ENCODE measurements at places on chromosomes 5 and 9. TPM values are rescaled to one million over a fixed set of nuclear protein-coding genes. Genes with fewer than 3 reads are reported as not detected.

DNA sequence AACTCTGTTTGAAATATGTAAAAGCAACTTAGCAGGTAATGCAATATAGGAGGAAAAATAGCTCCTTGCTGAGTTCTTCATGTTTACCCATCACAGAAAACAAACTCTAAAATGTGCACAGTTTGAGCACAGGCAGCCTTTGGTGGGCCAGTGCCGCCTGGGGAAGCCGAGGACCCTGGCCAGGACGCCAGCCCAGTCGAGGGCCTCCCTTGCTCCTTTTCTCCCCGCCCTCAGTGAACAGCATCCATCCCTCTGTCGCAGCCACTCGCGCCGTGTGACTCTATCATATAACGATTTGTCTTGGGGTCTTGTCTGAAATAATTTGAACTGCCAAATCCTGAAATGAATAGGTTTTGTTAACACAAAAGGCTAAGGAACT is 286.7 kb upstream of the IRX4 start:
- DNase-seq: no peak

GRXCR2 gene
- not detected for total RNA-seq

MARCOL gene
- not detected for total RNA-seq

GRCh38 chr5:89900346-89900745 is 509.2 kb downstream of the CETN3 start:
- no peak for DNase-seq

DNA sequence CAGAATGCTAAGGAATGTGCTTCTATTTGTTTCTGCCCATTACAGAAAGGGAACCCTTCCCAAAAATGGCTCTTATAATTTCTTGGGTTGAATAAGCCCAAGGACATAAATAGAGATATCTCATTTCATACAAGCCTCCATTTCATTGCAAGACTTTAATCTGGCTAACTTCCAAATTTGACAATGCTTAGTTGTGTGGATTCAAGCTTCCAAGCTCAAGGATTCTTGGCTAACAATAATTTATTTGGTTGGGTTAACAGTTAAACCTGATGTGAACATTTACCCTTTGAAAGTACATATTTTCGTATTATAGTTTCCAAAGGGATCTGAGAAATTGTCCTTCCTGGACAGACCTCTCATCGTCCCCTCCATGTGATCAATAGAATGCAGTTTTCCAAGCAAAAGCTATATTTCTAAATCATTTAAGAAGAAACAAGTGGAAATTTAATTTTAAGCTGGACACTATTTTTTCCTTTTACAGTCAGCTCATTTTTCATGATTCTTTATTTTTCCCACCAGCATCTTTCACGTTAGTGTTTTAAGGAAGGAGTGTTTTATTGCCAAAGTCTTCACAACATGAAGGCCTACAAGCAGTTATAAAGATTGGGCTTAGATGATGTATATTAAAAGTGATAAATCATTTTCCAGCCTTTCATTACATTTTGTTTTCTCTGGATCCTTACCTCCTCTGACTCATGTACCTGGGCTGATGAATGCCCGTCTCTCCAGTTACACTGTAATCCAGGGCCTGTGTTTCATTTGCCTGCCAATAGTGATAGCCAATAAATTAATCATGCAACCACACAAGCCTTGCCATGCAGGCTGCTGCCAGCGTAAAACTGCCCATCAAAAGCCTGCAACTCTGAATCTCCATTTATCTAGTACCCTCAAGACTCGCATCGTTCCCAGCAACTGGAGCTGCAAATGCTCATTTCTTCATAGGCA is 176.7 kb downstream of the NTRK2 start:
- DNase-seq: no peak

GRCh38 chr9:18996211-18996610 is 36.8 kb downstream of the SAXO1 start:
- DNase-seq: no peak

GRCh38 chr5:73950441-73950873 is 324.5 kb downstream of the ARHGEF28 start:
- no peak for DNase-seq

DNA sequence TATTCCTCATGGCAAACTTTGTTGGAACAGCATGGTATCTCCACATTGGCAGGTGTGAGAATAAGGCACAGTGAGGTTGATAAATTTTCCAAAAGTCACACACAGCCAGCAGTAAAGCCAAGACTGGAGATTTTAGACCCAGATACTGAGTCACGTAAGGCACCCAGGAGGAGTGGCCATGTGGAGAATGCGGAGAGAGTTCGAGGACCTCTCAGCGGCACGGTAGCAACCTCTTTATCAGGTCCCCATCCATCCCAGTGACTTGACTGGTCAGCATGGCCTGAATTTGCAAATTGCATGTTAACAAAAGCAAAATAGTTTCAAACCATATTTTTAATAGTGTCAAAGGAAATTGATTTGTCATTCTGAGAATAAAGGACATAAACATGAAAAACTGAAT is 183.4 kb downstream of the DOCK8 start:
- no peak for DNase-seq

HK3 gene
- total RNA-seq: not detected

- DNase-seq: no peak
These were observed 169.7 kb upstream of the CD180 start for GRCh38 chr5:67366276-67366675.

OR1L8 gene
- not detected for total RNA-seq

GRCh38 chr9:134396258-134396742 is 70.0 kb downstream of the RXRA start:
- no peak for DNase-seq

- no peak for DNase-seq
These were observed 24.1 kb downstream of the RIGI start for GRCh38 chr9:32501868-32502267.

DNA sequence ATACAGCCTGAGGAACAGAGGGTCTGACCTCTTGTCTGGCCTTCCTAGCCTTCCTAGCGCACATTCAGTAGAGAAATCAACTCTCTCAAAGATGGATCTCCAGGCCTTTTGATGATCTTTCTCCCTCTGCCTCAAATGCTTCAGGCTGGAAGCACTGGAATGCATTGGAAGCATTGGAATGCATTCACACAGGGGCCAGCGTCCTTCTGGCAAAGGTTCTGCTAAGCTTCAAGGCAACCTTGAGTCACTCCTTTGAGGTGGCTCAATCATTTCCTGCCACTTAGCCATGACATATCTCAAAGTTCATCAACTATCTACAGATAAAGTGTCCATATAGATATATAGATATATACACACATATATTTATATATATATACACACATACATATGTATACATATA is 42.9 kb downstream of the OR2K2 start:
- peak; percentile 43 for DNase-seq

DNA sequence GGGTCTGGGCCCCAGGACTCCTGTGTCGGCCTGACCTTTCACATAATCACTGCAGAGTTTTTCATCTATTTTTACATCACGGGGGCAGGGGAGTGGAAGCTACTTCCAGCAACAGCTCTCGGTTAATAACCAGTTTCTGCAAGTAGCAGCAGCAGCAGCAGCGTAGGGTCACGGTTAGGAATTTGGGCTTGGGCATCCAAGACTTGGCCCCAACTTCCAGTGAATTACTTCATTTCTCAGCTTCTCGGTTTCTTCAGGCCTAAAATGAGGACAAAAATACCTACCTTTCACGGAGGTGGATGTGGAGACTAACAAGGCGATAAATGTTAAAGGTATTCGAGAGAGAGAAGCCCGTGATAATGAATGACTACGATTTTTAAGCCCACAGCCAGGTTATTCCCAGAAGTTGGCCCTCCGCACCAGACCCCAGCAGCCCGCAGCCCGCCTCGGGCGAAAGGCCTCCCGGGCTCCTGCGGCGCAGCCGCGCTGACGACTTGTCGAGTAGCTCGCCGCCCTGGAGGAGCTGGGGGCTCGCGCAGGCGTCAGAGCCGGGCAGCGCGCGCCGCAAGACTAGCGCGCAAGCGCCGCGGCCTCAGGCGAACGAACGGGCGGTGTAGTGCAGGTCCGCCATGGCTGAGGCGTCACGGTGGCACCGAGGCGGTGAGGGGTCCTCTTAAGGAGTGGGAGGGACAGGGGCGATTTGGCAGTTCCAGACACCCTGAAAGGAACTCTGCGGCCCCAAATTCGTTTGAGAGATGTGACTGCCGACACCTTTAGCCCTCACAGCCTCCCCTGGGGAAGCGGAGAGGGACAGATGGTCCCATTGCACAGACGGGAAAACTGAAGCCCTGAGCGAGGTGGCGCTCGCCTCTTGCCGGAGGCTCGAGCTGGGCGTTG is at the start of gene PKD2L2:
Gene PKD2L2 (plus strand): TSS at position 595 of the 897 bp plus-strand sequence. CDS start 35 bp downstream, at position 630.
- peak; percentile 87 for DNase-seq

DNA sequence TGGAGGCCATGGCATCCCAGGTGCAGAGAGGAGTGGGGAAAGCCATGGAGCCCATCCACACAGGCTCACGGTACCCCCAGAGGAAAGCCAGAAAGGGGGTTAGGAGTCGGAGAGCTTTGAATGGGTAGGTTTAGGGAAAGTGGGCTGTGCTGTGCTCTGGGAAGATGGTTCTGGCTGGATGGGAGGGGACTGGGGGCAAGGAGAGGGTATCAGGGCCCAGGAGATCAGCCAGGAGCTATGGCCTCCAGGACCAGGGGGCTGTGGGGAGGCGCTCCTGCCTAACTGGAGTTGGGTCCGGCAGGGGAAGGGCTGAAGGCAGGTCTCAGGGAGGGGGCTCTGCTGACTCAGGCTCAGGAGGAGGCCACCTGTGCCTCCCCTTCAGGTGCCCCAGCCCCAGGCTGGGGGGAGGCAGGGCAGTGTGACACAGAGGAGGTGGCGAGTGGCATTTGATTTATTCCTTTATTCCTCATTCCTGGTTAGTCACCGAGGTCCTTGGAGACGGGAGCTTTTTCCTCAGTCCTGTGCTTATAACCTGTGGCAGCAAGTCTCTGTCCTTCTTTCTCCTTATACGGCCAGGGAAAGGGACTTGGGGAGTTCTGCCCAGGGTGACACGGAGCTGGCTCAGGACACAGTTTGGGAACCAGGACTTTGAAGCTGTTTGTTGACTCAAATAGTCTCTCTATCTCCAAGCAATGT is 60.8 kb downstream of the TSTD2 start:
- no peak for DNase-seq
